Fibroblast of the conjunctiva (primary cell): ENCODE measurements at places on chromosomes 6 and 20.

- no peak for DNase-seq
Observed at GRCh38 chr20:50518270-50518721, 8.1 kb downstream of the PTPN1 start.

- no peak for DNase-seq
Observed at GRCh38 chr6:48116699-48117645, 6.0 kb upstream of the PTCHD4 start.

GRCh38 chr20:6959900-6960312 lies 192.4 kb downstream of the BMP2 start:
- DNase-seq: no peak

DNA sequence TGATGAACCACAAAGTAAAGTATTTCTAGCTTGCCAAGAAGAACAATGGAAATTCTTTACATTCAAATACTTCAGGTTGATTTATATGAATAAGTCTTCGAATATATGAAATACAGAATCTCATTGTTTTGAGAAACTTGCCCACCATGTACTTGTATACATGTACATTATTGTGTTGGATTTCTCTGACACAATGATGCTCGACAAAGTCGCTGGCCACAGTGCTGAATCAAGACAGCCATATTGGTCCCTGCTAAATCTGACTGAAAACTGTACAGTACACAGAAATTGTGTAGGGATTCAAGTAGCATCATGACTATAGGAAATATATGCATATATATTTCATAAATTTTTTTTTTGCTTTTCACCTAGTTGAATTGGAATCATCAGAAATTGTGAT lies 13.1 kb upstream of the LIN28B start:
- no peak for DNase-seq

- DNase-seq: no peak
Observed at GRCh38 chr20:25066386-25066785, 8.4 kb upstream of the ACSS1 start.
